ENCODE measurements at places on chromosomes 12 and 14.

GRCh38 chr12:26611598-26611997 is 221.4 kb downstream of the ITPR2 start:
- DNase-seq: no peak

GRCh38 chr12:10249690-10250455 is 37.2 kb downstream of the GABARAPL1 start:
- DNase-seq: no peak

GRCh38 chr12:2177003-2177402 is 124.2 kb downstream of the CACNA1C start:
- DNase-seq: no peak

DNA sequence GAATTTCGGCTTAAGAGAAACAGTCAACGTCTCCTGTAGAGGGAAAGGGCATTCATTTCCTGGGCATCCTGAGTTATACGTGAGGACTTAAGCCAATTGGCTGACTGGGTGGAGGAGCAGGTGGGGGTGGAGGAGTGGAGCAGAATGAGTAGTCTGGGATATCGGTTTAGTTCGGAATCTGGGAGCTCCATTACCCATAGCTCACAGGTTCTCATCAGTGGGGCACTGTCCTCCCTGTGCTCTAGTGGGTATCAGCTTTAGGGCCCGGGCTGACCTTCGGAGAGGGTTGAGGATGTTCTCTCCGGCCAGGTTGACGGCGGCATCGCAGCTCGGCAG is 704 bp downstream of the SDR39U1 start:
- no peak for DNase-seq

DNA sequence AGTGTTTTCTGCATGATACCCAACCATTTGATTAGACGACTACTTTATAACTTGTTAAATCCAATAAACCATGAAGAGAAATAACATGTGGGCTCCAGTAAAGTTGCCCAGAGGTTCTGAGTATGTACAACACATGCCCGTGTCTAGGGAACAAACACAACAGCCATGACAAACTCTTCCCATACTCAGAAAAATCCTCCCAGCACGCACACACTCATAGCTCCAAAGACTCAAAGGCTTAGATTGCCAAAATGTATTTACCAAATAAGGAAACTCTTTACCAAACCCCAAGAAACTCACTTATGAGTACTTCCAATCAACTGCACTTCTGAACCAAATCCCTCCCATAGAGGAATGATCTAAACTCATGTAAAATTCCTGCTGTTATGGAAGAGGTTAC is 17.3 kb downstream of the SART3 start:
- no peak for DNase-seq

GRCh38 chr14:25698111-25698510 is 648.2 kb upstream of the STXBP6 start:
- no peak for DNase-seq

GRCh38 chr12:126419131-126419530 is 1353.9 kb downstream of the AACS start:
- DNase-seq: no peak

DNA sequence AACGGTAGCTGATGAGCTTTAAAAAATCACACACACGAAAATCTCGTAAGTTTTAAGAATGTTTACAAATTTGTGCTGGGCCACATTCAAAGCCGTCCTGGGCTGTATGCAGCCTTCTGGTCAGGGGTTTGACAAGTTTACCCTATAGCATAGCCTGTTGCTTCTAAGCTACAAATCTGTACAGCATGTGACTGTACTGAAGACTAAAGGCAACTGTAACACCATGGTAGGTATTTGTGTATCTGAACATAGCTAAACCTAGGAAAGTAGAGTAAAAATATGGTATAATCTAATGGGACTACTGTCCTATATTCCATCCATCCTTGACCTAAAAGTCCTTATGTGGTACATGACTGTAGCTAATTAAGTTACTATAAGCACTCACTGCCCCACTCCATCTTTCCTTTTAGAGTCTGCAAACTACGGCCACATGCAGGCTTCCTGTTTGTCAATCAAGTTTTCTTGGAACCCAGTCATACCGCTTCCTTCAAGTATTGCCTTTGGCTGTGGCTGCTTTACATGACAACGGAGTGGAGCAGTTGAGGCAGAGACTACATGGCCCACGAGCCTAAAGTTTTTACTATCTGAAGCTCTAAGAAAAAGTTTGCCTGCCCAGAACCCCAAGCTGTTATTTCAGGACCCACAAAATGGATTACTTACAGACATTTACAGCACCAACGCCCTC is 18.5 kb downstream of the KRT7 start:
- DNase-seq: no peak

DNA sequence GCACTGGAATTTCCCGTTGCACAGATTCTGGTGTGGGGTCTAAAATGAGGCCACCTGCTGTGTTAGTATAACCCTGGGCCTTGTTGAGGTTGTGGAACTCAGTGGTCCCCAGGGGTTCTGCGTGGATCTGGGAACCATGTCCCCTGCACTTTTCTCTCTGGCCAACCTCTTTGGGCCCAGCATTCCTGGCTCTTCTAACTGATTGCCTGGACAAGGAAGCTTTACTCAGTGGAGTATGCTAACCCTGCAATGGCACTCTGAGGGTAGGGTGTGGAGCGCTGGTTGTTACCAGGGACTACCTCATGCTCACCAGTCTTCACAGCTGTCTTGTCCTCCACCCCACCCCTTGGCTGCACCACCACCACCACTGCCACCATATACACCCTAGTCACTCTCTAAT is 39.2 kb downstream of the CPM start:
- DNase-seq: no peak

DNA sequence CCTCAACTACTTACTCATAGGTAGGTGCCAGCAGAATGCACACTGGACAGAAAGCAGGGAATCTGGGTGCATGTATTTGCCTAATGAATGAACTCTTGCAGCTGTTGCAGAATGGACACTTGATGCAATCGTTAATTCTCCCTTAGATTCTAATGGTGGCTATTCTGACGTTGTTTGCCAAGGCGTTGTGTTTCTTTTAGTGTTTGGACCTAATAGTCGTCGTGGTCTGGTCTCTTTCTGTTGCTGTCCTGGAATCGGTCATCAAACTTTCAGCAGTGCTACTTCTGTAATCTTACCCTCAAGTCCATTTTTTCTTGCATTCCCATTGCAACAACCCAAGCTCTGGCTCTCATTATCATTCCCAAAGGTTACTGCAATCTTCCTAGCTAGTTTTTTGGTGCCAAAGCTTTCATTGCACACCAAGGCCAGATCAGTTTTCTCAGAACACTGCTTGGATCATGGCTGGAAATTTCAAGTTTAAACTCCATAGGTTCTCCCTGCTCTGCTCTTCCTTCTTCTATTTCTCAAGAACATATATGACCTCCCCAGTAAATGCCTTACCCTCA is 31.3 kb downstream of the BMP4 start:
- DNase-seq: no peak

DNA sequence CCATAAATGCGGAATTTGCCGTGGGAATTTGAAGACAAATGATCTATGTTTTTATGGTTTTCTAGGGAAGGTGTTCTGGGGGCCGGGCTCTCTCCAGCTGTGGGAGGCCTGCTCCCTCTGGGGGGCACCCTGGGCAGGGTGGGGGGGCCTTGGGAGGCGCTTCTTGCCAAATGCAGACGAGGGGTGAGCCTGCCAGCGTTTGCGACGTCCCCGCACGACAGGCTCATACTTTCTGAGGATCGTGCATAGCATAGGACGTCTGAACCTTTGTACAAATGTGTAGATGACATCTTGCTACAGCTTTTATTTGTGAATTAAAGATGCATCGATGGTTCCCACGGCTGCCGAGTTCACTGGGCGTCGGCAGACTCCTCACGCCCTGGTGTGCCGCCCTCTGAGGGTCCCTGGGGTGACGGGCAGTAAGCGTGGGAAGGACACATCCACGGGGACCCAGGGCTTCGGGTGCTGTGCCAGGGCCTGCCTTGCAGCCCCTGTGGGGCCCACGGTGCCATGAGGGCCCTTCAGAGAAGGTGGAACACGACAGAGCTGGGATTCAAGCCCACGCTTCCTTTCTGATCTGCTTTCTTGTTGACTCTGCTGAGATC is 42.3 kb downstream of the KIF26A start:
- no peak for DNase-seq

GRCh38 chr12:8916154-8916553 is 1.8 kb downstream of the PHC1 start:
- DNase-seq: no peak

- no peak for DNase-seq
These were observed 107.9 kb upstream of the GZMB start for GRCh38 chr14:24741871-24742270.

DNA sequence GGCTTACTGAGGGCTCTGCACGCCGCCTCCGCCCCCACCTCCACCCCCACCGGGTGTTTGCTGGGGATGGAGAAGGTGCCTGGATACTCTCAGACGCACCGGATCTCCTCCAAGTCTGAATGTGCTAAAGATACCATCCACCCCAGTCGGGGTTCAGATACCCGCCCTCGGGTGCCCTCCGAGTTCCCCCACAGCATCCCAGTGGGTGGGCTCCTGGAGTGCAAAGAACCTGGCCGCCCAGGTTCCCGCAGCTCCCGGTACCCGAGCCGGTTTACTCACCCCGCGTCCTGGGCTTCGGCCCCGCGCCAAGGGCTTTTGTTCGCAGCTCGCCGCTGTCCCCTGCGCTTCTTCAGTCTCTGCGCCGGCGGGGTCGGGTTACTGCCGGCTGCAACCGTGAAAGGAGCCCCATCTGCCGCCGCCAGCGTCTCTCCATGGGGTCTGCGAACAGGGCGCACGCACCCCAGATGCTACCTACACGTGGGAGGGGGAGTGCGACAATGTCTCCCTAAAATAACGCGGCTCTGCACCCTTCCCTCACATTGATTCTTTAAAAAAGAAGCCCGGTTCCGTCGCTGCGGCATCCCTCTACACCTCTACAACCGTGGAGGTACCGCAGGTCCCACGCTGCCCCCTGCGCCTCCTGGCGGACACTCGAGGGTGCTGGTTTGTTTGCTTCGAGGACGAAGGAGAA is at the start of gene CCDC177:
CCDC177 (minus strand) TSS at position 609 of the 691 bp plus-strand sequence. CDS start 1,249 bp downstream, outside the sequence.
- DNase-seq: peak; percentile 72

DNA sequence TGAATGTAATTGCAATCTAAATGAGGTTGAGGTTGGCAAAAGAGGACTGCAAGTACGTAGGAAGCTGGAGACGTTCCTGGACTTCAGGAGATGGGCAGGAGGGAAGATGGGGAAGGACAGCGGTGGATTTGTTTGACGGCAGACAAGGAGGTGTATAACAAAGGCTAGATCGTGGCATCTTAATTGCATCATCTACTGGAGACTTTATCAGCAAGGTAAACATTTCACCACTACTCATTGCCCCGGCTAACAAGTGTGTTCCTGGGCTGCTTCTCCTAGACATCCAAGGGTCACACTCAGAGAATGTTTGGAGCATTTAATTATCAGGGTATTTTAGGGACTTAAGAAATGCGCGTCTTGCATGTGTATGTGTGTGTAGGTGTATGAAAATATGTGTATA is 128.5 kb downstream of the KCNK10 start:
- no peak for DNase-seq

DNA sequence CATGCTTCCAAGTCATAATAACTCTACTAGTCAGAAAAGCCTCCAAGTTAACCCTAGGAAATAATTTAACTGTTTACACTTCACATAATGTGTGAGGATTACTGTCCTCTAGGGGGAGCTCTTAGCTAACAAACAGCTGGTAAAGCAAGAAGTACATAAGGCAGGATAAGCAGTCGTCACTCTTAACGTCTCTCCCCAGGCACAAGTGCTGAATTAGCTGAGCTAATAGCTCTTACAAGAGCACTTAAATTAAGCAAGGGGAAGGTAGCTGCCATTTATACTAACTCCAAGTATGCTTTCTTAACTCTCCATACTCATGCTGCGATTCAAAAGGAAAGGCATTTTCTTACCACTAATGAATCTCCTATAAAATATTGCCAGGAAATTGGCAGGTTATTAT is 79.3 kb upstream of the TSPAN11 start:
- no peak for DNase-seq

- no peak for DNase-seq
These were observed 71.5 kb upstream of the ARHGAP5 start for GRCh38 chr14:32005628-32006027.

DNA sequence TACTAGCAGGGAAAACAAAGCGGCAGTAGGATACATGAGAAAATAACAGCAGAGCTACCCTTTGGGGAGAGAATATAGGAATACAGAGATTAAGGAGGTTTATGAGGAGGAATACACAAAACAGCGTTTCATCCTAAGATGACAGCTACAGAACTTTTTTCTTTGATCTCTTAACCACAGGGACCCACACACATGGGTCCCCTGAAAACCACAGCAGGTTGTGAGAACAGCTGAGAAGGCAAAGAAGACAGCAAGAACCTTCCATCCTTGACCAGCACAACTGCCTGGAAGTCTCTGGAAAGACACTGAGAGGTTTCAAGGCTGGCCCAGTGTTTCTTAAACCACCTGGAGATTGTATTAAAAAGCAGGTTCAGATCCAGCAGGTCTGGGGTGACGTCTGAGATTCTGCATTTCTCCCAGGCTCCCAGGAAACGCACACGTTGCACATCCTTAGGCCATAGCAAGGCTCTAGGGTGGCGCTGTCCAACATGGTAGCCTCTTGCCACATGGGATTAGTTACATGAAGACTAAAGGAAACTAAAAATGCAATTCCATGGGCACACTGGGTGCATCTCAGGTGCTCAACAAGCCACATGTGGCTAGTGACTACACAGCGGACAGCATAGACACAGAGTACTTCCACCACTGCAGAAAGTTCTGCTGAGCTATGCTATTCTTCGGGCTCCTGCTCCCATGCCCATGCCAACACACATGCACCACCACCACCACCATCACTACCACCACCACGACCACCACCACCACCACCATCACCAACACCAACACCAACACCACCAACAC is 92.3 kb downstream of the FOXN3 start:
- DNase-seq: no peak

DNA sequence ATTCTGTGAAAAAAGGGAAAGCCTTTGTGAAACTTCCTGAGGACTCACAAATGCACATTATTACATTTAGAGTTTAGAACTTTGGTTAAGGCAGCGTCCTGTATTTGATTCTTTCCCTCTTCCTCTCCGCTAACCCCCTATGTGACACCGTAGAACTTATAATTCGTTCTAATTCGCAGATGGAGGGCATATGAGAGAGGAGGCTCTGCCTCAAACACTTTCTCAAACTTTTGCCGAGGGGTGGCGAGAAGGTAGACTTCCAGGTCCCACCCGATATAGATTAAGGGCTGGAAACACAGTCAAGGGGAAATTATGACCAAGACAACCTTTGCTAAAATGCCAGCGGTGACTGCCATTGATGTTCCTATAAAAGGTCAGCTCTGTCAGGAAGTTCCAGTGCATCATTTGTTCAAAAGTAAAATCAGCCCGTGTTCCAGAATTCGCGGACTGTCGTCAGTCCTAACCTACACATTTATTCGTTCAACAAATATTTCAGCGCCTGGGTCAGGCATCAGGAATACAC is 904 bp upstream of the PAPOLA start:
- DNase-seq: no peak

- DNase-seq: no peak
These were observed 673 bp downstream of the BEGAIN start for GRCh38 chr14:100586403-100587085.

All from memory B cell (primary cell).